ENCODE measurements at places on chromosomes 2 and 18. TPM values are rescaled to one million over a fixed set of nuclear protein-coding genes. Genes with fewer than 3 reads are reported as not detected.

Gene LAMA3
- total RNA-seq, result 13.4 TPM

Gene FBXO48
- 0.34 TPM for total RNA-seq

Gene HOXD13
- total RNA-seq, result under 0.01 TPM

Gene COLEC11
- total RNA-seq, result 0.65 TPM

Gene C1QL2
- not detected for total RNA-seq

Gene ZCCHC2
- total RNA-seq, result 15.8 TPM

Gene PLCL1
- total RNA-seq, result 0.11 TPM

Gene LYG2
- total RNA-seq, result not detected

Gene GREB1
- 0.26 TPM for total RNA-seq

Gene BOLL
- total RNA-seq, result not detected

Gene ZSWIM2
- not detected for total RNA-seq

Gene ALPP
- not detected for total RNA-seq

Gene NEU2
- total RNA-seq, result not detected

Gene FBXO15
- 0.09 TPM for total RNA-seq
